ENCODE measurements at places on chromosomes 12 and 14. TPM values are rescaled to one million over a fixed set of nuclear protein-coding genes. Genes with fewer than 3 reads are reported as not detected.

- no peak overlapping the region for H3K27ac ChIP-seq
- no peak overlapping the region for H3K4me3 ChIP-seq
- peaks cover 29% of the 10 kb centered on the region for H3K27me3 ChIP-seq
- H3K4me1 ChIP-seq: peaks cover 8% of the 10 kb centered on the region
- peak; percentile 43 for DNase-seq
Observed at GRCh38 chr12:111313833-111314259, 55.0 kb downstream of the PHETA1 start.

The GPR135 gene
- total RNA-seq: 2.2 TPM

The SERPINA4 gene
- total RNA-seq: not detected

The CSRP2 gene
- not detected for total RNA-seq

DNA sequence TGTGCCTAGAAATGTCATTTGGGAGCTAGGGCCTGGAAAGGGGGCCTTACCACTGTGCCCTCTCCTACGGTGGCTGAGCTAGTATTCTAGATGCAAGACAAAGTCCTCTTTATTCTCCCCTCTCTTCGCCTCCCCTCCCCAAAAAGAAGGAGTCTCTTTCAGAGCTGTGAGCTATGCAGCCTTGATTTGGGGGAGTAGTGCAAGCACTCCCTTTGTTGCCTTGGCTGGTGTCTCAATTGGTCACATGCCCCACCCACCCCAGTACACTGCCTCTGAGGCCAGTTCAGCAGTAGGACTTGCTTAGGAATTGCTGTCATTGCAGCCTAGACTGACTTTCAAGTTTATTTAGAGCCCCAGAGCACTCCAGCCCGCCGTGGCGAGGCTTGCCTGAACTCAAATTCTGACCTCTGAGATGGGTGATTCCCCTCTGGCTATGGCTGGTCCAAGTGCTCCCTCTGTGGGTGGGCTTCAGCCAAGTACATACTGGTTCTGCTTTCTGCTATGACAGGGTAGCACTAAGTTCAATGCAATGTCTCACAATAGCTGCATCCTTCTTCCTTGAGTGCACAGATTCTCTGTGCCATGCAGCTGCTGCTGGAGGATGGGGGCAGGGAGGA lies 37.0 kb upstream of the FBXO33 start:
- H3K4me3 ChIP-seq: no peak overlapping the region
- DNase-seq: peak; percentile 19
- H3K27ac ChIP-seq: no peak overlapping the region
- H3K4me1 ChIP-seq: no peaks in the 10 kb centered on the region

DNA sequence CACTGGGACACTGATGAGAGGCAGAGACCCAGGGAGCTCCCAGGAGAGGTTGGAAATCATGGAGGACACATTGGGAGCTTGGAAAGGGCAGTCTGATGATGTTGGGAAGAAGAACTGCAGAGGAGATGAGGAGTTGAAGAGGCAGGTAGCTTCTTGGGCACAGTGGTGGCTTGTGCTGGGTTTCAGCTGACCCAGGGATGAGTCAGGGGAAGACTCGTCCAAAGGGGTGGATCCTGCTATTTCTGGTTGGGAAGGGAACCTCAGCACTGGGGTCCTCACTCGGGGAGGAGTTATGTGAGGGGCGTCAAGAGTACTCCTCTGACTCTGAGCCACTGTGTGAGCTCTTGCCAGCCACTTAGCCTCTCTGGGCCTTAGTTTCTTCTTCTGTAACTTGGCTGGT lies 11.5 kb downstream of the ADCY4 start:
- peaks cover 25% of the 10 kb centered on the region for H3K27me3 ChIP-seq
- H3K4me3 ChIP-seq: no peak overlapping the region
- no peak for DNase-seq
- no peak overlapping the region for H3K27ac ChIP-seq
- H3K36me3 ChIP-seq: no peaks in the 10 kb centered on the region
- peaks cover 14% of the 10 kb centered on the region for H3K4me1 ChIP-seq
